ENCODE measurements at places on chromosomes 5 and 9. TPM values are rescaled to one million over a fixed set of nuclear protein-coding genes. Genes with fewer than 3 reads are reported as not detected.

Gene RCL1
- total RNA-seq = 17.8 TPM

Gene NRG2
- total RNA-seq = 0.64 TPM

Gene AK1
- 23.6 TPM for total RNA-seq

Gene CCDC192
- total RNA-seq = not detected

Gene DOCK2
- total RNA-seq = 11.1 TPM

Gene CD72
- 0.72 TPM for total RNA-seq

Gene UBE2QL1
- total RNA-seq = not detected

Gene SLC6A3
- not detected for total RNA-seq

Gene SPATA31E1
- total RNA-seq = not detected

Gene TSSK1B
- total RNA-seq = 0.21 TPM

Gene GABRG2
- total RNA-seq = under 0.01 TPM

Gene C9
- total RNA-seq = not detected

Gene DCANP1
- total RNA-seq = not detected

Gene PLAC8L1
- 0.43 TPM for total RNA-seq

Gene C5orf52
- not detected for total RNA-seq

Gene MYOT
- not detected for total RNA-seq

Gene TRIM7
- total RNA-seq = 28.2 TPM

Measured in tracheal epithelial cell (primary cell).